ENCODE measurements at places on chromosomes 1 and 21.

- no peak for DNase-seq
Measured at GRCh38 chr1:68331117-68331865, 99.0 kb upstream of the WLS start.

DNA sequence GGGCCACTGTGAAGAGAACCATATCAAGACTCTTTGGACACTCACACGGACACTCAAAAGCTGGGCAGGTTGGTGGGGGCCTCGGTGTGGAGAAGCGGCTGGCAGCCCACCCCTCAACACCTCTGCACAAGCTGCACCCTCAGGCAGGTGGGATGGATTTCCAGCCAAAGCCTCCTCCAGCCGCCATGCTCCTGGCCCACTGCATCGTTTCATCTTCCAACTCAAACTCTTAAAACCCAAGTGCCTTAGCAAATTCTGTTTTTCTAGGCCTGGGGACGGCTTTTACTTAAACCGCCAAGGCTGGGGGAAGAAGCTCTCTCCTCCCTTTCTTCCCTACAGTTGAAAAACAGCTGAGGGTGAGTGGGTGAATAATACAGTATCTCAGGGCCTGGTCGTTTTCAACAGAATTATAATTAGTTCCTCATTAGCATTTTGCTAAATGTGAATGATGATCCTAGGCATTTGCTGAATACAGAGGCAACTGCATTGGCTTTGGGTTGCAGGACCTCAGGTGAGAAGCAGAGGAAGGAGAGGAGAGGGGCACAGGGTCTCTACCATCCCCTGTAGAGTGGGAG, 36.3 kb upstream of the TDRD10 start:
- no peak for DNase-seq

DNA sequence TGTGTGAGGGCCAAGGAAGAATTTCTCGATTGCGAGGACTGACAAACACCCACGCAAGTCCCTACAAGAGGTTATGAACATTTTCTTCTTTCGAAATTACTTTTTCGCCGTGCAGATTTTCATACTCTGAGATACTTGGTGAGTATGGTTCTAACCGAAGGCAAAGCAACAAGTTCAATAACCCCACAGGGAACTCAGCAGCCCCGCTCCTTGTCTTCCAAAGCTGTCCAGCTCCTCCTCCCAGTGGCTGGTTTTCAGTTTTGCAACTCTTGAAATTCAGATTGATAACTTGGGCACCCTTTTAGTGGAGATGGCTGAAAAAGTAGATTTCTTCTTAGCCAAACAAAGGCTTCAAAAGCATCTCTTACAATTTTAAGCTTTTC, 154.4 kb downstream of the SETD4 start:
- DNase-seq = no peak

- no peak for DNase-seq
Measured at GRCh38 chr21:41316200-41317062, at the start of gene FAM3B. Gene FAM3B, plus strand, starts transcription at chr21:41316801. Its CDS starts 79 bp downstream, at chr21:41316880.

DNA sequence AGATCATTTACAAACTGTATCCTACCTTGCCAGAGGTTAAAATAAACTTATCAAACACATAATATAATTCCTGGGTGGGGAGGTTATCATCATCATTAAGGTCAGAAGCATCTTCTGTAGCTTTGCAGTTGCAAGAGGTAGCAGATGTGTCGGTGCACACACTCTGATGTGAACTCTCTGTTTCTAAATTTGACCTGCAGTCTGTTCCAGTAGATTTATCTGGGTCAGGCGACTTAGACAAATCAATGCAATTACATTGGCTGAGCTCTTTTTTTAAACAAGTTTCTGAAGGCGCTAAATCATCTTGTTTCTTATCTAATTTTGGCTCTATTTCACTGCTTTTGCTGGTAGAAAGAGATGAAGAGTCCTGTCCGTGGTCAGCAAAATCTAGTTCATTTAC, 70.4 kb downstream of the PRPF38A start:
- DNase-seq = no peak

- no peak for DNase-seq
Measured at GRCh38 chr21:46492851-46493250, 34.2 kb downstream of the DIP2A start.

GRCh38 chr1:191699343-191699742, 458.9 kb upstream of the RGS18 start:
- no peak for DNase-seq
